T-helper 22 cell (primary cell): ENCODE measurements at places on chromosomes 16 and 17.

DNA sequence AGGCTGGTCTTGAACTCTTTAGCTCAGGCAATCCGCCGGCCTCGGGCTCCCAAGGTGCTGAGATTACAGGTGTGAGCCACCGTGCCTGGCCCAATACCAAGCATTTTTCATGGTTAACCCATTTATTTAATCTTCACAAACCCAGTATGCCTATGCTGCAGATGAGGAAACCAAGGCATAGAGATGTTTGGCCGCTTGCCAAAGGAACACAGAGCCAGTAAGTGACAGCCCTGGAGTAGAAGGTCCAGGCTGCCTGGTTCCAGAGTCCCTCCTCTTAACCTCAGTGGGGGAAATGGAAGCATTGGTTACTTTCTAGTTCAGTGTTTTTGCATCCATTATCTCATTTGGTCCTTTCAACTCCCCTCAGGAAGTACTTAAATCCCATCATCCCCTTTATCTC lies 15.3 kb upstream of the ARL5C start:
- DNase-seq = no peak

DNA sequence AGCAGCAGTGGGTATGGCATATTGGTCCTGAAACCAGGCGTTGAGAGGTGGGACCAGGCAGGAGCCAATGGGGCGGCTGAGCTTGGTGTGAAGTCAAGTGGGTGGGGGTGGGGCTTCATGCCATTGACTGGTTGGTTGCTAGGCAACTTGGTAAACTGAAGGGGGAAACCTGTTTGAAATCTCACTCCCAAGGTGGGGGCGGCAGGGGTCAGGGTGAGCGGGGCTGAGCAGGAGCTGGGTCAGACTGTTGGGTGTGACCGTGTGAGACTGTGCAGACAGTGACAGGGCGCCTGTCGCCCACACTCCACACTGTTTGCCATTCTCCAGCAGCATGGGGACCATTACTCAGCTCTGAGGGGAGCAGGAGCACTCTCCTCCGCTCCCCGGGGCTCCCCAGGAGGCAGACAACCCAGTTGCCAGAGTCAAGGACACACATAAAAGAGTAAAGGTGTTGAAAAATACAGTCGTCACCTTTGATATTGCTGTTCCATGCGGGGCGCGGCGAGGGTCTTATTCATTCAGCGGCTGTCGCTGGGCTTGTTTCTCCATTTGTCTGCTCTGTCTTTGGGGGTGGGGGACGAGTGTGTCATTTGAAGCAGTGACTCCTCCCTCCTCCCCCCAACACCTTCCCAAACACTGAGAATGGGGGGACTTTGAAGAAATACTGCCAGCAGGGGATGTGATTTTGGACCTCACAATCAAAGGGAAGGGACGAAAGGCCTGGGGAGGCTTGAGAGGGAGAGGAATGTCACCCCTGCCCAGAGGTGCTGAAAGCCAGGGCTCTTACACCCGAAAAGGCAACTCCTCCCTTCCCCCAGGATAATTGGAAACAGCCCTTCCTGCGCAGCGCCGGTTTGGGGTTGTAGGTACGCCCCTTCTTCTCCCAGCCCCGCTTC lies 1.2 kb upstream of the EFNB3 start:
- no peak for DNase-seq

- DNase-seq = no peak
Observed at GRCh38 chr17:44981221-44981968, 13.3 kb upstream of the C1QL1 start.

GRCh38 chr16:29983420-29984136 lies 9.9 kb downstream of the TAOK2 start:
- no peak for DNase-seq

GRCh38 chr17:57678393-57678792 lies 66.7 kb downstream of the CCDC182 start:
- no peak for DNase-seq

- no peak for DNase-seq
Observed at GRCh38 chr16:67188323-67188722, 1.6 kb downstream of the EXOC3L1 start.

GRCh38 chr17:32542186-32542585 lies 55.4 kb downstream of the CDK5R1 start:
- DNase-seq = no peak

DNA sequence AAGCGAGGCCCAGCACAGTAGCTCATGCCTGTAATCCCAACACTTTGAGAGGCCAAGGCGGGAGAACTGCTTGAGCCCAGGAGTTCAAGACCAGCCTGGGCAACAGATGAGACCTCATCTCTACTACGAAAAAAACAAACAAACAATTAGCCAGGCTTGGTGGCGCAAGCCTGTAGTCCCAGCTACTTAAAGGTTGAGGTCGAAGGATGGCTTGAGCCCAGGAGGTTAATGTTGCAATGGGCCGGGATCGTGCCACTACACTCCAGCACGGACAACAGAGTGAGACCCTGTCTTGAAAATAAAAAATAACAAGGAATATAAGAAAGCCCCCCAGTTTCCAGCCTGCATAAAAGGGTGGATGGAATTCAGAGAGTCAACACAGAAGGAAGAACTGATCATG lies 40.3 kb downstream of the ARHGAP17 start:
- DNase-seq = no peak

DNA sequence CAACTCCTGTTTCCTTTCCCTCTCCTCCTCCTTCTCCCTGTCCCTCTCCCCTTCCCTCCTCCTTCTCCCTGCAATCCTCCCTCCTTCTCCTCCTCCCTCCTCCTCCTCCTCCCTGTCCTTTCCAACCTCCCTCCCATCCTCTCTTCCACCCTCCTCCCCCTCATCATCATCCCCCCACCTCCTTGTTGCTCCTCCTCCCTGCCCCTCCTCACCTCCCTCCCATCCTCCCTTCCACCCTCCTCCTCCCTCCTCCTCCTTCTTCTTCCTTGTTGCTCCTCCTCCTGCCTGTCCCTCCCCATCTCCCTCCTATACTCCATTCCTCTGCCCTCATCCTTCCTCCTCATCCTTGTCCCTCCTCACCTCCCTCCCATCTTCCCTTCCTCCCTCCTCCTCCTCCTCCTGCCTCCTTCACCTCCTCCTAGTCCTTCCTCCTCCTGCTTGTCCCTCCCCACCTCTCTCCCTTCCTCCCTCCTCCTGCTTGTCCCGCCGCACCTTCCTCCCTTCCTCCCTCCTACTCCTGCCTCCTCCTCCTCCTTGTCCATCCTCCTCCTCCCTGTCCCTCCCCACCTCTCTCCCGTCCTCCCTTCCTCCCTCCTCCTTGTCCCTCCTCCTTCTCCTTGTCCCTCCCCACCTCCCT lies 222.5 kb downstream of the IRF8 start:
- DNase-seq = no peak

GRCh38 chr17:77474292-77474988 lies 333.7 kb downstream of the SEC14L1 start:
- no peak for DNase-seq

- no peak for DNase-seq
Observed at GRCh38 chr16:3748307-3748706, 31.0 kb upstream of the TRAP1 start.
